Tongue (tissue), 3 donors: ENCODE measurements at places on chromosomes 7 and 10. TPM values are rescaled to one million over a fixed set of nuclear protein-coding genes. Genes with fewer than 3 reads are reported as not detected.

DNA sequence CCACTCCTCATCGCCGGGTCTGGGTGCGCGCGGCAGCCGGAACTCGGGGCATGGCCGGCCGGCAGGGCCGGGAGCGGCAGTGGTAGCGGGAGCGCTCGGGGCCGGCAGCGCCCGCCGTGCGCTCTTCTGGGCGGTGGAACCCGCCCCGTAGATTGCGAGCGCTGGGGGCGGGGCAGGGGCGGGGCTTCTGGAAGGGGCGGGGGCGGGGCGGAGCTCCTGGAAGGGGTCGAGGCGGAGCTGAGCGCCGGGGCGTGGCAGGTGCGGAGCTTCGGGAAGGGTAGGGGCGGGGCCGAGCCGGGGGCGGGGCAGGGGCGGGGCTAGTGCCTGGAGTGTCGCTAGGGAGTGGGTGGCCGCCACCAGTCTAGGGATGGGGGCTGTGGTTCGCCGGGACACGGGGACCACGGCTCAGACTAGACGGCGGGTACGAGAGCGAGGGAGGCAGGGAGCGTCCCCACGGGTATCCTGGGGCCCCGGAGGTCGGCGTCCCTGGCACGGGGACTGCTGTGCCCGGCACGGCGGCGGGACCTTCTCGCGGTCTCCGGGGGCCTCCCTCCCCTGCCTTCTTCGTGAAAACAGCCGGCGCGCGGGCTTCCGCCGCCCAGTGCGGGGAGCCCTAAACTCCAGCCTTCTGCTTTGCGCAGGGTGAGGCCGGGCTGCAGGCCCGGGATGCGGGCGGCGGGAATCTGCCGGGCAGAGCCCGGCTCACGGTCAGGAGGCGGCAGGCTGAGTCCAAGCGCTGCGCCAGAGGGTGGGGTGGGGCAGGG, at the start of gene STK32C:
Gene STK32C (minus strand): TSS at position 128 of the 764 bp plus-strand sequence. CDS start 117 bp downstream, at position 11.
- peak; percentile 96 for DNase-seq

DNA sequence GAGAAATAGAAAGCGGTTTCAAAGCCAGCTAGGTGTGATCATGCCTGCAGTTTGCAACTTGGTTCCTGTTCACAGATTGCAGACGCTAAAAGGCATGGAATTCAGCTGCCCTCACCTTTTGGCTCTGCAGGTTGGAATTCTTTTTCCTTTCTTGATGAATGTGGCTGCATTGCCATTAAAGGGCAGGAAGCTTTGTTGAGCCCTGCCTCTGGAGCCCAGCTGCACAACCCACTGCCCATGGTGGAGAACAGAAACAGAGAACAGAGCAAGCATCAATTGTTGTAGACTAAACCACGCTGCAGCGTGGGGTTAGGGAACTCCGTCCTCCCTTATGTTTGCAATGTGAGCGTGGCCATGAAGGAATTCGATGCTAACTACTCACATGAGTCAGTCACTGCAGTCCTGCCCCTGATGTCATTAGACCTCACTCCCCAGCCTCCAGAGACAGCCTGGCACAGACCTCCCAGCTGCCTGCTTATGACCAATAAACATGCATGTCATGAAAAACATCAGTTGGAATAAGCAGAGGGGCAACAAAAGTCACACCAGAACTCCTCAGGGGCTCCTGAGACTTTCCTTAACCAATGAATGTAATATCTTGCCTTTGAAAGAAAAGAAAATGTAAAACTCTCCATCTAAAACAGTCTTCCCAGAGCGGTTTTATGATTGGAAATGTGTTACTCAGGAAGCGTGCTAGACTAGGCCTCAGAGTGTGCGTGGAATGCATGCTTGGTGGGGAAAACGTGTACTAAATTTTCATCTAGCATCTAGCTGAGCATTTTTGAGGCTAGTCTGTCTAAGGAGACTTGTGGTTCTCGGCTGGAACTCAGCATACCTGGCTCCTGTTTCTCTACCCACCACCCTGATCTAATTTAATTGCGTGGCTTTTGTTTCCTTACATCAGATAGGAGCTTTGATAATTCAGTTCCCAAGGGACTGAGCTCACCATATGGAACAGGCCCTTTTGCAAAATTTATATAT, 232.2 kb downstream of the KIAA1217 start:
- no peak for DNase-seq

DNA sequence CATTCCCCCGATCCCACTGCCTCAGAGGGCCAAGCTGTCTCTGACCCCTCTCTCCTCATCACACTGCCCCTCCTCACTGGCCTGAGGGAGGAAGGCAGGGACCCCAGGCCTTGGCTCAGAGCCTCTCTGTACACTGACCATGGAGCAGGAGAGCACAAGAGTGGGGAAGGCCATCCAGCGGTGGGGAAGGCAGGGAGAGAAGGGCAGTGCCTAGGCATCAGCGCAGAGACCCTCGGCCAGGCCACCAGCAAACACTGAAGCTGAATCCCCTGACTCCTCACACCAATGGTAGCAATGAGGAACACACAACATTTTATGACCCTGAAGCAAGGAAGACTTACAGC, 14.8 kb downstream of the OGDHL start:
- DNase-seq = no peak

GRCh38 chr10:17816199-17816598, 7.1 kb downstream of the MRC1 start:
- no peak for DNase-seq

Gene TRPV5
- total RNA-seq = 0.21 TPM

- DNase-seq = no peak
These were observed 752.3 kb downstream of the SUGCT start for GRCh38 chr7:40887099-40887498.

- DNase-seq = no peak
These were observed 6.0 kb upstream of the SGPL1 start for GRCh38 chr10:70809726-70810125.

DNA sequence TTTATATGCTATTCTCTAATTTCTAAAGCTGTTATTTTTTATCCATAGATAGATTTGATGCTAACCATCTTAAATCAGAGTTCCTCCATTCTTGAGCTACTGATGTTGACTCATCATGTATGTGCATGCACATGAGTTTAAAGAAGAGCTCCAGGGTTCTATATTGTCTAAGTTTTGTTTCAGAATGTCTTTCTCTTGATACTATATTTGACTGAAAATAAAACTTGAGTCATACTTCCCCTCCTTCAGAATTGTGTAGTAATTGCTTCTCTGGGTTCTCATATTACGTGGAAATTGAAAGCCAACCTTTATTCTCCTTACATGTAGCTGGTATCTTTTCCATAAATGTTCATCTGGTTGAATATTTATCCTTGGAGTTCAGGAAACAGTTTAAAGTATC, 89.4 kb downstream of the LRRTM3 start:
- no peak for DNase-seq

- peak; percentile 75 for DNase-seq
These were observed 1.8 kb downstream of the VCL start for GRCh38 chr10:73999703-74000102.

Gene H2AZ2
- total RNA-seq = 165 TPM

Gene FAM221A
- total RNA-seq = 2.7 TPM

DNA sequence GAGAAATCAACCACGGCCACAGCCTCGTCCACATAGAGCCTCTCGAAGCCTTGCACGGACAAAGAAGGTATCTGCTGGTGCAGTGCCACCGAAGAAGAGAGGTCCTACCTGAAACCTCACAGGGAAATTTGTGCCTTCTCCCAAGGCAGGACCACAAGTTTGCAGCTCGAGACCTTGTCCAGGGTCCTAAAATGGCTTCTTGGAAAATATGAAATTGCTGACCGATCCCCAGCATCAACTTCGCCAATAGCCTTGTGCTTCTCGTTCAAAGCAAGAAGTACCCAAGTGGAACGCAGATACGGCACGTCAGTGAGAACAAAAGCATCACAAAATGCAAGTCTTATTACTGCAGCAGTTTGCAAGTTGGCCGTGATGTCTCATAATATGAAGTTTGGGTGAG, 24.6 kb downstream of the PTPRN2 start:
- DNase-seq = no peak

DNA sequence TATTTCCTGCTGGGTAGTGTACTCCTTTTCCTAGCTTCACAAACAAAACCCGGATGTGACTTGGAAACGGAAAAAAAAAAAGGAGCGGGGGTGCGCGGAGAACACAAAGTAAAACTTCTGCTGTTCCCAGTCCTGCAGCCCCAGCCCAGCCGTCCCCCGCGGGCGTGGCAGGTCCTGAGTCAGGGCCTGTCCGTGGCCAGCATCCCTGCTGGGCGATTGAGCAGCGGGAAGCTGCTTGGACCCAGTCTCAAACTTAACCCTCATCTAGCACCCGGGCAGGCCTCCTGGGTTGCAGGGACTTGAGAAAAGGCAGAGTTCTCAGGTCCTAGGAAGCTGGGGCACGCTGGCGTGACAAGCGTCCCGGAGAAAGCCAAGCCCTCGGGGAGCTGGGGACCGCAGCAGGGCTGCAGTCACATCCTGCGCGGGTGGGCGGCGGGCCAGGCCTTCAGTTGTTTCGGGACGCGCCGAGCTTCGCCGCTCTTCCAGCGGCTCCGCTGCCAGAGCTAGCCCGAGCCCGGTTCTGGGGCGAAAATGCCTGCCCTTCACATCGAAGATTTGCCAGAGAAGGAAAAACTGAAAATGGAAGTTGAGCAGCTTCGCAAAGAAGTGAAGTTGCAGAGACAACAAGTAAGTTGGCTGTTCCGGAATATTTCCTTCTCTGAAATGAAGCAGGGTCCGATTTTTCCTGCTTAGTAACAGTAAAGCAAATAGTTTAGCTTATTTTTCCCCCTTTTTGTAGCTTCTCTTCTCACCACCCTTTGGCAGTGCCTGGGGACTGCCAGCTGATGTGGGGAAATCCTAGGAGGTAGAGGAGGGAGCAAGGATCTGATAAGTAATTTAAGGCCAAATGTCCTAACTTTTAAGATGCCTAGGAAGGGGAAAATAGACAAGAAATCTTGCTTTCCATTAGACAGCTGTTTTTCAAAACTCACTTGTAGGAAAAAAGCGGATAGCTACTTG, at the start of gene GNG11:
Gene GNG11 (plus strand): TSS at position 129 of the 960 bp plus-strand sequence. CDS start 403 bp downstream, at position 532.
- DNase-seq = peak; percentile 90

Gene NEUROG3
- total RNA-seq = not detected

- DNase-seq = no peak
These were observed 236.2 kb downstream of the DGKB start for GRCh38 chr7:14666304-14666703.

- DNase-seq = no peak
These were observed 15.2 kb upstream of the CAMK1D start for GRCh38 chr10:12334186-12334530.

Gene IMMP2L
- 32.0 TPM for total RNA-seq
